Activated CD8-positive, alpha-beta T cell treated with anti-CD3 and anti-CD28 coated beads, Interleukin-2, amount 10 ng/mL, durations not matched to agents 7 days and 5 days (primary cell): ENCODE measurements at places on chromosomes 3 and 15. TPM values are rescaled to one million over a fixed set of nuclear protein-coding genes. Genes with fewer than 3 reads are reported as not detected.
A peak's percentile ranks its signal among the peaks of the same experiment; 100 is the strongest.

Gene MEGF11
- not detected for total RNA-seq

Gene POLR2M
- total RNA-seq = 61.8 TPM

Gene PIERCE2
- total RNA-seq = not detected

Gene SKOR1
- 0.32 TPM for total RNA-seq

Gene ALG1L2
- 0.90 TPM for total RNA-seq

Gene WDR49
- not detected for total RNA-seq

Gene SLC28A2
- not detected for total RNA-seq

Gene DNAJB11
- 55.9 TPM for total RNA-seq

DNA sequence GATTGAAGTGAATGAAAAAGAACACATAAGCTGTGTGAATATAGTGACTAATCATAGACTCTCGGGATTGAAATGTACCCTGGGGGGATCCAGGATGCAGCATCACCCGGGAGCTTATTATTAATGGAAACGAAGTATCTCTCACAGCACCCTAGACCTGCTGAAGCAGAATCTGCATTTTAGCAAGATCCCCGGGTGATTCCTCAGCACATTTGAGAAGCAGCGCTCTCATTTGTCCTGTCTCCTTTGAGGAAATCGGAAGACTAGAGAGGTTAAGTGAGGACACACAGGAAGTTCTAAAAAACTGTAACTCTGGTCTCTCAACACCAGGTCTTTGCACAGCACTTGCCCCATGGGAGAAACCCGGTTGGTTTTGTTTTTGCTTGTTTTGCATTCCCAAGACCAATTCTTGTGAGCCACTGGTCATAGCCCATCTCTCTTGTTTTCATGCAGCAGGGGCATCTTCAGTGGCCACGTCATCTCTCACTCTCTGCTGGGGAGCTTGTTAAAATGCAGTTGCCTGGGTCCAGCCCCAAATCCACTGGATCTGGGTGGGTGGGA, 30.2 kb downstream of the ZNF710 start:
- peak overlapping the region; percentile 81 for H3K27ac ChIP-seq
- peak; percentile 35 for DNase-seq
- peaks cover 69% of the 10 kb centered on the region for H3K4me1 ChIP-seq
- H3K36me3 ChIP-seq = peaks cover 14% of the 10 kb centered on the region

- no peak overlapping the region for H3K27ac ChIP-seq
- no peaks in the 10 kb centered on the region for H3K4me1 ChIP-seq
- DNase-seq = no peak
These were observed 148.4 kb downstream of the RTP4 start for GRCh38 chr3:187516446-187517185.

DNA sequence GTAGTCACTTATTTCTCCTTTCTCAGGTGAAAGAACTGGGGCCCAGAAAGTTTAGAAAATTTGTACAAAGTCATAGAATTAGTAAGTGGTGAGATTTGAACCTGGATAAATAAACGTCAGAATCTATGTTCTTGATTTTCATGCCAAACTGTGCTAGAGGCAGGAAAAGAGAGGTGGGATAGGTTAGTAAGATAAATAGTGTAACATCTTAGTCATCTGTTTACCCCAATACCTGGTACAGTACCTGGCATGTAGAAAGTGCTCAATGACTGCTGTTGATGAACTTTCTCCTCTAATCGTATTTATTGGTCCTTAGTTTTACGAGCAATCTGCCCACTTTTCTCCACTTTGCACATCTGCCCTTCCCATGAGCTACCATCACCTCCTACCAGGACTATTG, 124.9 kb downstream of the MITF start:
- no peaks in the 10 kb centered on the region for H3K36me3 ChIP-seq
- DNase-seq = no peak
- no peaks in the 10 kb centered on the region for H3K4me1 ChIP-seq
- no peak overlapping the region for H3K27ac ChIP-seq
- no peak overlapping the region for H3K4me3 ChIP-seq

GRCh38 chr3:98540346-98540745, 8.6 kb downstream of the GPR15 start:
- peaks cover 67% of the 10 kb centered on the region for H3K4me1 ChIP-seq
- H3K36me3 ChIP-seq = peaks cover 59% of the 10 kb centered on the region
- no peaks in the 10 kb centered on the region for H3K27me3 ChIP-seq
- H3K4me3 ChIP-seq = peak overlapping the region; percentile 24
- peak overlapping the region; percentile 79 for H3K27ac ChIP-seq

DNA sequence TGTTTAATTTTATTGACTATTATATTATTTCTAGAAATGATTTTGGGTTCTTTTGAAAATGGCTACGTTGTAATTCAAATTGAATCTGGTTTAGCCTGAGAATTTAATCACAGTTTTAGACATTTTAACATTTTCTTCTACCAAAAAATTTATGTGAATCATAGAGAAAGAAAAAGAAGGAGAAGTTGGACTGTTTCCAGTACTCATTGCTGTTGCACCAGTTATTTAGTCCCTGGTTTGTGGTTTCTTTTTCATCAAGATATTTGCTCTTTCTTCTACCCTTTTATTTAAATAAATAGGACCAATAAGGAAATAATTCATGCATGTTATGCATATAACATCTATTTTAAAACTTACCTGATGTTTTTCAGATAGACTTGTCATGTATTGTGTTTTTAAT, 1337.1 kb downstream of the ROBO1 start:
- no peak for DNase-seq
- H3K4me3 ChIP-seq = no peak overlapping the region
- no peak overlapping the region for H3K27ac ChIP-seq
- H3K4me1 ChIP-seq = no peaks in the 10 kb centered on the region
- no peaks in the 10 kb centered on the region for H3K27me3 ChIP-seq

- H3K4me1 ChIP-seq = no peaks in the 10 kb centered on the region
- DNase-seq = no peak
- peaks cover 9% of the 10 kb centered on the region for H3K36me3 ChIP-seq
- no peaks in the 10 kb centered on the region for H3K27me3 ChIP-seq
- H3K27ac ChIP-seq = no peak overlapping the region
These were observed 96.2 kb downstream of the VGLL4 start for GRCh38 chr3:11547498-11547897.

DNA sequence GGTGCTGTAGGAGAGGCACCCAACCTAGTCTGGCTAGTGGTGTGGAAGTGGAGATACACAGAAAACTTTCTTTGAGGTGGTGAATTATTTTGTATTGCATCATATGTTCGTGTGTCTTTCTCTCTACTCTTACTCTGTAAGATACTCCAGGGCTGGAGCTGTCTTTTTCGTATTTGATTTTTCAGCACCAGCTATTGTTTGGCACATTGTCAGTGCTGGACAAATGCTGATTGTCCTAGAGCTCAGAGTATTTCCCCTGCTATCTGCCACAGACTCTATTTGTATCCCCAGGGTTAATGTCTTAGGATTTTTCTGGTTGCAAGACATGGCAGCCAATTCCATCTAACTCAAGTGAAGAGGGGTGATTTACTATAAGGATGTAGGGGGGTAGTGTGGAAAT, 110.5 kb downstream of the SAMMSON start:
- H3K4me1 ChIP-seq = no peaks in the 10 kb centered on the region
- no peak overlapping the region for H3K4me3 ChIP-seq
- no peaks in the 10 kb centered on the region for H3K27me3 ChIP-seq
- no peak overlapping the region for H3K27ac ChIP-seq
- DNase-seq = no peak
- H3K36me3 ChIP-seq = no peaks in the 10 kb centered on the region

DNA sequence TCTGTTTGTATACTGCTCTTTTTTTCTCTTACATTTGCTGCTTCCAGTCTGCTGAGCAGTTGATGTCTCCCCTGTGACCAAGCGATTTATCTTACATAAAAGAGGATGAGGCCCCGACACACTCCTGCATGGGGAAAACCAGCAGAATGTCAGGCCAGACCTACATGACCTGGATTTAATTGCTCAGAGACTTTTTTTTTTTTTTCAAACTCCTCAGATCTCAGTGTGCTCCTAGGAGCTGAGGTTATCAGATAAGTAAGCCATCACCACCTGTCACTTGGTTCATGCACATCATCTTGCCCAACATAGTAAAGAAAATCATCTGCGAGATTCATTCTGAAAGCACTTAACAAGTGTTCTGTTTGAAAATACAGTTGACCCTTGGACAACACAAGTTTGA, 163.1 kb downstream of the PLCL2 start:
- peaks cover 9% of the 10 kb centered on the region for H3K4me1 ChIP-seq
- no peak overlapping the region for H3K4me3 ChIP-seq
- no peak overlapping the region for H3K27ac ChIP-seq
- H3K27me3 ChIP-seq = no peaks in the 10 kb centered on the region

GRCh38 chr3:38650248-38650951, 913 bp upstream of the SCN5A start:
- H3K4me1 ChIP-seq = peaks cover 4% of the 10 kb centered on the region
- H3K4me3 ChIP-seq = no peak overlapping the region
- H3K36me3 ChIP-seq = no peaks in the 10 kb centered on the region

- no peak overlapping the region for H3K27ac ChIP-seq
- H3K4me3 ChIP-seq = no peak overlapping the region
- no peaks in the 10 kb centered on the region for H3K27me3 ChIP-seq
- no peaks in the 10 kb centered on the region for H3K36me3 ChIP-seq
- no peaks in the 10 kb centered on the region for H3K4me1 ChIP-seq
- no peak for DNase-seq
These were observed 713.0 kb upstream of the SGO1 start for GRCh38 chr3:20898962-20899361.

DNA sequence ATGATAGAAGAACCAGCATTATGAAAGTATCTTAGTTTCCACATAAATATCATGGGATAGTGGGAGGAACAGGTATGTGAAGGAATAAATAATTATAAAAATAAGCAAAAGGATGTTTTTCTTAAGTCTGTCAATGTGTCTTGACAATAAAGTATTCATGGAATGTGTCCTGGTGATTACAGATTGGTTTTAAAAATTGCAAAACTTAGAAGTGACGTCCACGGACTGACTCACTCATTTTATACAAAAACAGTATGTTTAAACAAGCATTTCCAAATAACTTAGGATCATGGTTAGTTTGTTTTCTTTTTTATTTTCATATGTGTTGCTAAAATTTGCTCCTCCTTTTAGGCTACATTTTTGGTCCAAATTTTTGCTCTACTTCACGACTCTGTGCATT, 687.0 kb upstream of the NECTIN3 start:
- H3K4me1 ChIP-seq = no peaks in the 10 kb centered on the region
- H3K27me3 ChIP-seq = no peaks in the 10 kb centered on the region
- no peak overlapping the region for H3K27ac ChIP-seq
